ENCODE measurements at places on chromosomes 2 and 18.
A peak's percentile ranks its signal among the peaks of the same experiment; 100 is the strongest.

GRCh38 chr2:211879323-211879722, 659.3 kb downstream of the ERBB4 start:
- no peak for DNase-seq

GRCh38 chr2:45675263-45675812, 23.9 kb downstream of the PRKCE start:
- DNase-seq: peak; percentile 42

- no peak for DNase-seq
Observed at GRCh38 chr18:6677086-6677485, 52.4 kb upstream of the ARHGAP28 start.

- no peak for DNase-seq
Observed at GRCh38 chr2:168712053-168712452, 90.4 kb upstream of the NOSTRIN start.

- DNase-seq: no peak
Observed at GRCh38 chr2:134712299-134712698, 6.5 kb downstream of the TMEM163 start.

DNA sequence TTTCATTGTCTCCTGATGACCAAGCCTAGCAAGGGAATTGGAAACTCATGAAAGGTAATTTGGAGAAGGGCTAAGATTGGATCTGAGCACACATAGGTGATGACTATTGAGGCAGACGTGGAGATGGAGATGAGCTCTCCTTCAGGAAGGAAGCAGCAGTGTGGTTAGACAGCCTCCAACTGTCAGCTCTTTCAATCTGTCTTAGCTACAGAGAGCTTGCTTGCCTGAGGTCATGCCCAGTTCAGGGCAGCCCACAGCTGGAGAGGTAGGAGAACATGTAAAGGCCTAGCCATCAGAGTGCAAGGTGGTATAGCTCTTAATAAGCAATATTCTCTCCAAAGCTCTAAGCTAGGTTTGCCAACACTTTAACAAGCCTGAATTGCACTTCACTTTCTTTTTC, 79.2 kb downstream of the THSD7B start:
- no peak for DNase-seq

DNA sequence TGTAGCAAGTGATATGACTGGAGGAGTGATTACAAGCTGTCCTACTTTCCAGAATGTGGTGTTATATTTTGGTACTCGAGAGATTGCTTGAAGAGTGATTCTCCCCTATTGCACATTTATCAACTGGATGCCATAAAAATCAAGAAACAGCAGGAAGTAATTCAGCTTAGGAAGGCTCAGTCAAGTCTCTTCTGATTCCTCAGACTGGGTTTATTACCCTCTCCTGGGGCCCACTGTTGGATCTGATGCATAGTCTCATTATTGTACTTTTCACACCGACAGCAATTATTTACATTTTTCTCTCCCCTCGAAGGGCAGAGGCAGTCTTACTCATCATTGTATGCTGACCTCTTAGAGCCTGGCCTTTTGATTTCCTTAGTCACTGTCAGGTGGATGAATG, 9.3 kb downstream of the NOSTRIN start:
- no peak for DNase-seq

DNA sequence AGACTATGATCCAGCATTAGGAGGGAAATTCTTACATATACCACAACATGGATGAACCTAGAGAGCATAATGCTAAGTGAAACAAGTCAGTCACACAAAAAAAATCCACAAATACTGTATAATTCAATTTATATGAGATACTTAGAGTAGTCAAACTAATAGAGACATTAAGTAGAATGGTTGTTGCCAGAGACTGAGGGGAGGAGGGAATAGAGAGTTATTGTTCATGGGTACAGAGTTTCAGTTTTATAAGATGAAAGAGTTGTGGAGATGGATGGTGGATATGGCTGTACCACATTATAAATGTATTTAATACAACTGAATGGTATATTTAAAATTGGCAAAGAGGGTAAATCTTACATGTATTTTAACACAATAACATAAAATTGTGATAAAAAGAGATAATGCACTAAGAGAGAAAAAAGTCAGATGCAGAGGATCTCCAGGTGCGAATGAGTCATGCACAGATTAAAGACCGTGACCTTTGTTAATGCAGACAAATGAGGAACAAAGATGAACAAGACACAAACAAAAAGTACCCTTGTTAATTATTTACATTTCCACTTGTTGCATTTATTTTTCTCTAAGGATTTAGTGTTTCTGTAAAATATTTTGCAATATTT, 541.7 kb upstream of the MEX3C start:
- DNase-seq: no peak

- no peak for DNase-seq
Observed at GRCh38 chr2:230942920-230943896, 18.2 kb upstream of the GPR55 start.

- DNase-seq: no peak
Observed at GRCh38 chr2:22518641-22519040, 866.3 kb upstream of the KLHL29 start.

DNA sequence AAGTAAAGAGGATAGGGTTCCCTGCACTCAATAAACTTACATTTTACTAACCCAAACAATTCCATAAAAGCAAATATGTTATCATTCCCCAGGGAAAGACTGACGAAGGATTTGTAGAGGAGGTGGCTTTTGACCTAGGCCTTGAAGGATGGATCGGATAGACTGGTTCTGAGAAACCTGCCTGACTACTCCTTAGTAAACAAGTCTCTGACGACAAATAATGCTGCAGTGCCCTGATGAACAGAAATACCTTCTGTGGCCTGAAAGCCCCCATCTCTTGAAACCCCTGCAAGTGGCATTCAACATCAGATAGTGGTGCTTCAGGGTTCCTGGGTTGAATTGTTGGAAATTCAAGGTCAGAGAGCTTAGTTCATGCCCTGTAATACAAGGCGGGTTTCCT, 19.2 kb downstream of the PRKCE start:
- no peak for DNase-seq

GRCh38 chr2:191875859-191876258, 29.0 kb upstream of the CAVIN2 start:
- no peak for DNase-seq

- no peak for DNase-seq
Observed at GRCh38 chr2:27211241-27211942, 449 bp upstream of the ATRAID start.

- no peak for DNase-seq
Observed at GRCh38 chr18:12598181-12598930, 59.6 kb downstream of the SPIRE1 start.

GRCh38 chr18:41886126-41886807, 68.8 kb upstream of the PIK3C3 start:
- DNase-seq: no peak

DNA sequence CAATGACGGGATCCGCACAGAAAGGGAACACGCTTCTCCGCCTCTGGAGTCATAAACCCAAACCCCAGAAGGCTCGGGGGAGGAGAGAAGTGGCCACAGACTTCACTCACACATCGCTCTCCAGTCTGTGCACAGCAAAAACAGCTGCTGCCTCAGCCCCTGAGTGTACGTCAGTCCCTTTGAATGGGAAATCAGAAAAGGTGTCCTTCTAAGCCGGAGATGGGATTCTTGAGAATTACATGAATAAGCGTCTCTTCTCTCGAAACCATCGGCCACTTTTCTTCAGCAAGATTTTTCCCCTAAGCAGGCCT, 78.3 kb downstream of the PDCL3 start:
- peak; percentile 54 for DNase-seq

GRCh38 chr2:45166229-45166890, 157.1 kb upstream of the SIX2 start:
- peak; percentile 23 for DNase-seq

- no peak for DNase-seq
Observed at GRCh38 chr2:37800176-37800858, 124.8 kb upstream of the RMDN2 start.

DNA sequence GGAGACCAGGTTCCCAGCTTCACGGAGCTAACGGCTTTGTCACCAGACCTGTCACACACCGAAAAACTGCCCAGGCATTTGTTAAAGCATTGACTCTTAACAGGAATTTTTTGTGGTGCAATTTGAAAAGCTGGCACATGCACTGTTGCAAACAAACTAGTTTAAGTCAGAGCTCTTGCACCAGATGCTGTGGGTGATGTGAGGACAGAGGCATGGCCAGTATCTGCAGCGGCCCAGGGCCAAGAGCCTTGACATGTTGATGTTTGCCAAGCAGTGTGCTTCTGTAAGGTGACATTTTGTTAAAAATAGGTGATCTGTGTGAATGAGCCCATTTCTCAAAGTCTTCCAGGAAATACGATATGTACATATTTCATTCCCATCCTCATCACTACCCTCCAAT, 142.5 kb downstream of the MTCL1 start:
- DNase-seq: no peak

GRCh38 chr18:55845221-55845620, 257.2 kb upstream of the TCF4 start:
- no peak for DNase-seq

GRCh38 chr2:1675633-1676032, 68.7 kb downstream of the PXDN start:
- DNase-seq: no peak

DNA sequence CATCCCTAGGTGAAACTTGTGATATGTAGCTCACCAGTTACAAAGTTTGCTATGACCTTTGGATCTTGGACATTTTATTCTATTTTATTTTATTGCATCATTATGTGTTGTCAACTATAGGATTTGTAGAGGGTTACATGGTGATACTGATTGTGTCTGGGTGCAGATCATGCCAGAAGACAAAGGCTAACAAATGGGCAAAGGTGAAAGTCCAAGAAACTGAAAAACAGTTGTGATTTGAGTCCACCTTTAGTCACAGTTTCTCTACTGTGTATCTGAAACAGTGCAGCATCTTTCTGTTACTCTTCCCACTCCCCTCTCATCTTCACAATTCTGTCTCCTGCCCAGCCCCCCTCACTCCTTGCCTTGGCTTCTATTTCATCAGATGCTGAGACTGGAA, 111.9 kb upstream of the LYPD6 start:
- no peak for DNase-seq

DNA sequence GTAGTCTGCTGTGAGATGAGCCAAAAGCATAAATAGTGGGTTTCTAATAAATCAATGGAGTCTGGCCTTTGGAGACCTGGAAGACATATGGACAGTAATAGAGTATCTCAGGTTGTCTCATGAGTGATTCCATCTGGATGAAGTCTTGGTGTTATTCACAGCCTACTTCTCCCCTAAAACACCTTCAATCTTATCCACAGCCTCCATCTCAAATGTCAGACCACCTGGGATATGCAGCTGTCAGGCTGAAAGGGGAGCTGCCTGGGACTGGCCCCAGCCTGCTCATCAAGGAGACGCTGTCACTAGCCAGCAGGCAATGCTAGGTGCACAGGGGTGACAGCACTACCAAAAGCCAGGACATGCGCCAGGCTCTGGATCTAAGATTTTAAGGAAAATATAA, 684.0 kb upstream of the ZEB2 start:
- DNase-seq: peak; percentile 23

DNA sequence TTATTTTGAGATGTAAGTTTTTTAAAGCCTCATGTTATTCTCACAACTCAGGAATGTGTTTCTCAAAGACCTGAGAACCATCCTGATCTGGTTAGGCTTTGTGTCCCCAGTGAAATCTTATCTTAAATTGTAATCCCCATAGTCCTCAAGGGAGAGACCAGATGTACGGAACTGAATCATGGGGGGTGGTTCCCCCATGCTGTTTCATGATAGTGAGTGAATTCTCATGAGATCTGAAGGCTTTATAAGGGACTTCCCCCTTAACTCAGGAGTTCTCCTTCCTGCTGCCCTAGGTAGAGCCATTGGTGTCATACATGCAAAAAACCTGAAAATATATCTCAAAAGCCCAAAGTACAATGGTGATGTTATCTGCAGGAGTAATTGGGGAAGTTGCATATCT, 836.7 kb downstream of the CBLN2 start:
- DNase-seq: no peak

DNA sequence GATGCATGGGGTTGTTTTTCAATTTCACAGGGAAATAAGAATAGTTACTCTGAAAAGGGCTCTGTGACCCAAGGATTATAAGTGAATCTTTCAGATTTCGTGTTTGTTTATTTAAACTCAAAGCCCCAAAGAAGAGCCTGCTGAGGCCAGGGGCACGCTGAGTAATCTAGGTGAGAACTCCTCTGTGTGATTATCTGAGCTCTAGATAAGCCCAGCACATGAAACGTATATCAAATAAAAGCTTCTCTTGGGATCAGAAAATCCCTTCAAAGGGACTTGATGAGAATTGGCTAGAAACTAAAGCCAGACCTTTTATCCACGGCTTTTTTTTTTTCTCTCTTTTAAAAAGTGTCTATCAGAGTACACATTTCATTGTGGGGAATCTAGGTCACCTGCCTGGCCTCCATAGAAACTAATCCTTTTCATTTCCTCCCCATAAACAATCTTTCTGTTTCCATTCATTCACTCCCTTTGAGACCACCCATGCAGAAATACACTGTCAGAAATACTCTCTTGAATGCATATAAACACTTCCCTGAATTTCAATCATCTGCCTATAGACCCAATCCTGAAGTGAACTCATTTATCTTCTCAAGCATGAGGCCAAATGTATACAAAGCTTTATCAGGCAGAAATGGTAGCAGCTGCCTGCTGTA, 137.4 kb downstream of the RIT2 start:
- DNase-seq: peak; percentile 78

DNA sequence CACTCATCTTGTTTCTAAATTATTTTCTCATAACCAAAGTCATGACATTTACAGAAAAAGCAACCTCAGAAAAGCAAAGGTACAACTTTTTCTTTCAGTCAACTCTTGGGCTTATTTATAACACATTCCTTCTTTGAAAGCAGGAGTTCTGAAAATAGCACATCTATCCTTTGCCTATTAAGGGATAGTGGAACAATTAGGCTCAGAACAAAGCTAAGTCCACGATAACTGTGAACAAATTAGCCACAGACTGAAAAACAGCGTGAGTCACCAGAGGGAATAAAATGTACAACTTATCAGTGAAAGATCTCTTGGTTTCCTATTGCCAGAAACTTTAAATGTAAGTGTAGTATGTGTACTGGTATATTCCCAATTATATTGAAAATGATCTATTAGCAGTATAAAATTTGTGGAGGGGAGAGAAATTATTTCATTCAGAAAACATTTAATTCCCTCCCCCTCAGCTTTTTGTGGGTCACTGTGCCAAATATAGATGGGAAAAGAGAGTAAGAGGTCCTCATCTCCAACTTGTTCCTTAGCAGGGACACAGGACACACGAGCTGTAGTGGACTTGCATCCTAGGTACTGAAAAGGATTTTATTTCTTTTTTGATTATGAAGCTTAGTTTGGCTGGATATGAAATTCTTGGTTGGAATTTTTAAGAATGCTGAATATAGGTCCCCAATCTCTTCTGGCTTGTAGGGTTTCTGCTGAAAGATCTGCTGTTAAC, 15.4 kb upstream of the MATN3 start:
- no peak for DNase-seq

DNA sequence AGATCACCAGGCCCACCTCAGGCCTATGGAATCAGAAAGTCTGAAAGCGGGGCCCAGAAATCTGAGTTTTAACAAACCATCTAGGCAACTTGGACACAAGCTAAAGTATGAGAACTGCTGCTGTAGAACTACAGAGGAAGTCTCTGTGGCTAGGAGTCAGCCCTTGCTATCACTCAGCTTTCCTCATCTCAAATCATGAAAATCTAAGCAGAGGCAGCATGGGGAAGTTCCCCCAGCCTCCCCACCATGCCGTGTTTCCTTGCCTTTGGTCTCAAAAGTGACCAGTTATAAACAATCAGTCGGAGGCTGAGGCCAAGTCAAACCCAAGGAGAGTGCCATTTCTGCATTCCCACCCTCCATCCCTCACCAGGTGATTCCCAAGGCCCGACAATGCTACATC, 404.7 kb downstream of the BCL11A start:
- DNase-seq: no peak

All from eye (tissue), 1 donor.